NCI-H2171 treated with DMSO at 0.1 percent for 48 hours (cell line): ENCODE measurements at places on chromosomes 4 and X.

DNA sequence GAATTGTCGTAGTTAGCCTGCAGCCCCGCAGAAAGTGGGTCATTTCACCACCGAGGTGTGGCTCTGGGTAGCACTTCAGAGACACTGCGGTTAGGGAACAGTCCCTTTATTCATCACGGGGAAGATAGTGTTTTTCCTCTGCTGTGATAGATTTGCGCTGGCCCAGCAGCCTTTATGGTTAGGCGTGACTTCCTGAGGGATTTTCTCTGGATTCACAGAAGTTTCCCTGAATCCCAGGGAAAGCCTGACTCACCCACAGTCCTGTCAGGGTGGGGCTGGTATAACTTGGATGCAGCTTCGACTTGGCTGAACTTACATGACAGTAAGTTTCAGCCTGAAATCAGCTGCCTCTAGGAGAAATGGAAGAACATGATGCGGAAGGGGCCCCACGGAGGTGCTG lies 196.3 kb upstream of the HHIP start:
- no peak for DNase-seq

DNA sequence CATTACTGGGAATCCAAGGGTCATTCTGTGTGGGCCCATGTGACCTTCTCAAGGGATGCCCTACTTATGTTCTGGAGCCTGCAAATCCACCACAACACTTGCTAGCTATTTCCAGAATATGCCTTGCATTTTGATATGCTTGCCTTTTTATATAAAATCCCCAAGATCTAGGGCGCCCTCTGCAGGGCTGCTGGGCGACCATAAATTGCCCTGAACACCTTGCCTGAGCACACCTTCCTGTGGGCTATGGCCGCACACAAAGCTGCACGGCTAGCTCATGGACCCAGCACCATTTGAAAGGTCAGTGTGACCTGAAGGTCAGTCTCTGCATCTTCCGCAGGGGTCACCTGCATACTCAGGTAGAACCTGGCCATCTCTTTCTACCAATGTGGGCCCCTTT lies 311.7 kb downstream of the NLGN4X start:
- no peak for DNase-seq

DNA sequence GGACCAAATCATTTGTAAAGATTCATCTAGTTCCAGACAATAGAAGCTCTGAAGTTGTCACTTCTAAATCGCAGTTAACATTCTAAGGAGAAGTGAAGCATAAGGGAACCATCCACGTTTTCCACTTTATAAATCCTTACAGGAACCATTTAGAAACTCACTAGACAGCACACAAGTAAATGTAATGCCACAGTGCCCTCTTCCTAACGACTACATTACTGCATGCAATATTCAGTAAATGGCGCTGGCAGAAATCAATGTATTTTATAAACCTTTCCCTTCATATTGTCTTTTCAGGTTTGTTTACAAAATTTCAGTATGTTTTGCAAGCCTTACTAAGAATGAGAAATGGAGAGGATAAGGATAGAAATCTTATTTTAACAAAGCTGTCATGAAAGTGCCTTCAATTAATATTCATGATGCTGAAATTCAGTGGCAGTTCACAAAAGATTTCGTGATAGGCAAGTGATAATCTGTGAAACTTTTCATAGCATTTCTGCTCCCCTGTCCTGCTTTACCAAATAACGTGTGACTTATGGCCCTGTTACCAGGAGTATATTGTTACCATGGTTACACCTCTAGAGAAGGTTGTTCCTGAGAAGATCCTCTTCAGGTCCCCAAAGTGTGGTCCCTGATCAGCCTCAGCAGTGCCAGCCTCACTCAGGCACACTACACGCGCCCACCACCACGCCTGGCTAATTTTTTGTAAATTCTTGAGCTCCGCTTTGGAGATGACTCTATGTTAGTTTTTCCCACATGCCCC lies 54.2 kb downstream of the TMA16 start:
- DNase-seq, result peak; percentile 28

DNA sequence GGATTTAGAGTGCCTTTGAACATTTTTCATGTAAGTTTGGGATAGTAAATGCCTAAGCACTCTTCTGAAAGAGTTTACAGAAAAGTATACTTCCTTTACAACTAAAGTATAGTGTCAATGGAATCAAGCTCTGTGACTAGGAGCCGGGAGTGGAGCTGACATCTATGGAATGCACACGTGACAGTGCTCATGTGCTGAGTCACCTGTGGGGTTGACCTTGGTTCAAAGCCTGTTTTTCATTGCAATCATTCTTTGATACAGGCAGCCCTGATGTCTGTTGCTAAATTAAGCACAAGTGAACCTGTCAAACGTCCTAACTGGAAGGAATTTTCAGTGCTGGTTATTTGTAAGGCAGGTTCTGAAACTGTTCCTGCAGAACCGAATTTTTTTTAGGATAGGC lies 82.5 kb downstream of the GPAT3 start:
- DNase-seq, result no peak

GRCh38 chrX:128439159-128439558 lies 387.0 kb upstream of the ACTRT1 start:
- no peak for DNase-seq
